Posterior cingulate gyrus (tissue), 11 donors: ENCODE measurements at places on chromosomes 7 and 10.
A peak's percentile ranks its signal among the peaks of the same experiment; 100 is the strongest.

DNA sequence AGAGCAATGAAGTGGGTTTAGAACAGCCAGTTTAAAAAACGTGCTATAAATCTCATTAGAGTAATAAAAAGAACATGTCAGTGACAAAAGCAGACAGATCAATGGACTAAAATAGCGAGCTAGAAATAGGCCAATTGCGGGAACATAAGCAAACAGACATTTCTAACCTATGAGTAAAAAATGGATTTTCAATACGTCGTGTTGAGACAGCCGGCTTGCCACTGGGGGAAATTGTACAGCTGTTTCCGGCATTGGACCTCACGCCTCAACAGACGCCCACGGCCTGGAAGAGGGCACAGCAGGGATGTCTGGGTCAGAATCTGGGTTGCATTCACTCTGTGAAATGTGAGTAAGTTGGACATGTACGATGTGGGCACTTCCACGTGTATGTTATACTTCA lies 92.9 kb downstream of the SVOPL start:
- DNase-seq = no peak

- no peak for DNase-seq
Observed at GRCh38 chr10:127635882-127636281, 86.8 kb downstream of the NPS start.

- no peak for DNase-seq
Observed at GRCh38 chr10:89518876-89519842, 16.2 kb downstream of the SLC16A12 start.

GRCh38 chr10:98086837-98087708 lies 47.4 kb upstream of the R3HCC1L start:
- DNase-seq = no peak

- DNase-seq = no peak
Observed at GRCh38 chr10:10794046-10794445, 223.6 kb upstream of the CELF2 start.

- DNase-seq = peak; percentile 81
Observed at GRCh38 chr7:135274495-135275268, 41.0 kb downstream of the STRA8 start.

- no peak for DNase-seq
Observed at GRCh38 chr10:75466001-75466400, 34.6 kb downstream of the LRMDA start.

GRCh38 chr7:126843336-126843735 lies 409.4 kb downstream of the GRM8 start:
- no peak for DNase-seq

DNA sequence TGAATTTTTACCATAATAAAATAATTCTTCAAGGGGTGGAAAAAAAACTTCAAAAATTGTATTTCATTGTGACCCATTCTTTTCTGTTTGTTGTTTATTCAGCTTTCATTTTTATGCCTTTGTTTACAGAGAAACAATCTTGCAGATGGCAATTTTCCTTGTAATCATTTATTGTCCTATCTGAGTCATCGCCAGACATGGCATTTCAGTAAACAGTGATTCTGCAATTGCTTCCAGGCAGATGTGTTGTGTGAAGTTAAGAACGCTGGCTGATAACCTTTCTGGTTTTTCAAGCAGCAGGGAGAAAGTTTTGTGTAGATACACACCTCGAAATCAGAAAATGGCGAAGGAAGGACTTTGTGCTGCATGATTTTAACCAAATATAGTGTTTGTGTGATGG lies 80.7 kb upstream of the RPA3 start:
- DNase-seq = no peak

GRCh38 chr10:93072225-93072712 lies 1.4 kb upstream of the CYP26A1 start:
- DNase-seq = no peak

DNA sequence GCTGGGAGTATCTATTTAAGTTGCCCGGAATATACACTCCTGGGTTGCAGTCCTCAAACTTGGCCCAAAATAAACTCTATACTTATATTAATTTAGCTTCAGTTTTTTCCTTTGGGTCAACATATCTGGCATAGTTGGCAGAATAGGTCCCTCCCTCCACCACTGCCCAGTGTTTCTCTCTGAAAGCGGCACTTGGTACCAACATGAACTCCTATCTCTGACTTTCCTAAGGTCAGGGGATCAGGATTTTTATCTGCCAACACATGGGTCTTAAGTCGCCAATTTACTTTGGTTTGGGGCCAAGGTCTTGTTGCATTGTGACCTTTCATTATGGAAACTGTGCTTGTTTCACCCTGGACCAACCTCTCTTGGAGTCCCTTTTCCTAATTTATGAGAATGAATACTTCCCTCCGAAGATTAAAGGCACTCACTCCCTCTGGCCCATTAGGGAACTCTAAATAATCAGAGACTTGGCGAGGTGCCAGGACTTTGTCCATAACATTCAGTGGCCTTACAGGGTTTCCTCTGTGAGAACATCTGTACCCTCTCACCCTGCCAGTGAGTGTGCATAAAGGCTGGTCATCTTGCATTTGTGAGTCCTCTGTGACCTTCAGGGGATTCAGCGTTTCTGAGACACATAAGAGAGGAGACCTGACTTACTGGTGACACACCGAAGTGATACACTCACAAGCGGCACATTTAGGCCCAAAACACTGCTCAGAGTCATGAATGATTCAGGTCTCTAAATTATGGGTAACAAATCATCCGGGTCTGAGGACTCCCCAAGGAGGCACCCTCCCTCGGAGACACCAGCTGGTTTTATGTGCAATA lies 19.7 kb upstream of the FKBP9 start:
- no peak for DNase-seq

- no peak for DNase-seq
Observed at GRCh38 chr7:6161463-6162330, 110.7 kb downstream of the CYTH3 start.

GRCh38 chr7:108652886-108653285 lies 83.2 kb downstream of the DNAJB9 start:
- DNase-seq = no peak

GRCh38 chr7:79949778-79950177 lies 184.9 kb upstream of the GNAI1 start:
- no peak for DNase-seq

GRCh38 chr7:137086896-137087295 lies 218.4 kb downstream of the CHRM2 start:
- DNase-seq = no peak

- DNase-seq = no peak
Observed at GRCh38 chr7:128435327-128435686, 20.4 kb upstream of the HILPDA start.
